ENCODE measurements at places on chromosomes 2 and 18.

DNA sequence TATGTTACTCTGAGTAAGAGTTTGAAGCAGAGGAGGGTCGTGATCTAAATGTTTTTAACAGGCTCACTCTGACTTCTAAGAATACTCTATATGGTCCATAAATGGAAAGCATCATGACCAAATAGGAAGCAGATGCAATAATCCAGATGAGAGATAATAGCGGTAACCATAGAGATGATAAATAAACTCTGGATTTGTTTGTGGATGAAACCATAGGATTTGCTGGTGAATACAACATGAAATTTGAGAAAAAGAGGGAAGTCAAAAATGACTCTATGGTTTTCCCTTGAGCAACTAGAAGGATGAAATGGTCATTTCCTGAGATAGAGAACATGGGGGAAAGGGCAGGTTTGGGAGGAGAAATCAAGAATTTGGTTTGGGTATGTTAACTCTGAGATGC, 3.9 kb downstream of the HEATR5B start:
- no peak for DNase-seq

- peak; percentile 25 for DNase-seq
Measured at GRCh38 chr2:174688079-174688478, 76.2 kb downstream of the CHRNA1 start.

DNA sequence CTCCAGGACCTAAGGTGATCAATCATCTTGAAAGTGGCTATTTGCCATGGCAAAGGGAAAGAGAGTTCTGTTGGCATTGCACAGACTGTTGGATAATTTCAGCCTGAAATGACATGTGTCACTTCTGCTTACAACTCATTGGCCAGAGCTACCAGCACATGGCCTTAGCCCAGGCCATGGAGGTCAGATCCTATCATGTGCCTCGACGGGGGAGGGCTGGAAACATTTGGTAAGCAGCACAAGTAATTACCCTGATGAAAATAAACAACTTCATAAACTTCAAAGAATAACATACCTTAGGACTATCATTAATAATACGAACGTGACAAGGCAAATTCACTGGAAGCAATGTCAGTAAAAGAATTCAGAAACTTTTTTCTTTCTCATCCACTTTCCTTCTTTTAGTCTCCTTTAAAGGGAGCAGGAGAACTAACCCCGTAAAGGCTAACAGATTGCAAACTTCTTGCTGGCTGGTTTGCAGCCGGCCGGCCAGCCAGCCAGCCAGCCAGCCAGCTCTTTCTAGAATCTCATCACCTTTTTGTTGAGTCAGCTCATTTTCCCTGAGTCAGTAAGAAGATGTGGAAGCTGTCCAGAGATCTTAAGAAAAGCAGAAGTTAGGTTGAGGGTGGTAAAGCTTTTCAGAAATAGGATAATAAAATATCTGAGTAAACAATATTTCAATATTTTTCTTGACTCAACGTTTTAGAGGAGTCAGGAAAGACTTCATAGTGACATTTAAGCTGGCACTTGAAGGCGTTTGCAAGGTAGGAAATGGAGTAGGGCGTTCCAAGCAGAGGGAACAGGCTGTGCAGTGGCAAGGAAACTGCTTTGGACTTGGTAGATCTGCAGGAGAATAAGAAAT, 31.9 kb downstream of the CNRIP1 start:
- peak; percentile 84 for DNase-seq

GRCh38 chr2:101729521-101730190, 32.1 kb downstream of the MAP4K4 start:
- DNase-seq = no peak

- peak; percentile 60 for DNase-seq
Measured at GRCh38 chr2:42568401-42569115, at the start of gene MTA3. Gene MTA3, plus strand, starts transcription at chr2:42568632. Its CDS starts 114 bp downstream, at chr2:42568746.

DNA sequence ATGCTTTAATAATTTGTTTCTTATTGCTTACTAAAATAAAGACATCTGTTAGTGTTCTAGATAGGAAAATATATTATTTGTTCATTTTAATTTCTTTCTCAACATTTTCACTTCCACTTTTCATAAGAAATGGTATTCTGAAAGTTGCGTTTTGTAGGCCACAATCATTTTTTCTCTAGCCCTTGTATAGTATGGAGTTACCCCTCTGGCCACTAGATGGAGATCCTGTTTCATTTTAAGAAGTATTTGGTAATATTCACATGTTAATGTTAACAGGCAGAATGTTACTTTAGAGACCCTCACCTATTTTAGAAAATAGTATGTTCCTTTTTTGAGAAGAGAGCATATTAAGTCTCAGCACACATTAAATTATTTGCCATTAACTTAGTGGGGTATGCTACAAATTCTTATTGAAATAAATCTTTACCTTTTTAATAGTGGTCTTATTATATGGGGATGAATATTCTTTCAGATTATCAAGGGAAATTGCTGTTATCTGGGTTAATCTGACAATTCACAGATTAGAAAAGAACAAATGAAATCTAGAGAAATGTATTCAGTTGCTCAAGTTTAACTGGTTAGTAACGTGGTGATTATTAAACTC, 73.9 kb upstream of the TTC27 start:
- peak; percentile 80 for DNase-seq

DNA sequence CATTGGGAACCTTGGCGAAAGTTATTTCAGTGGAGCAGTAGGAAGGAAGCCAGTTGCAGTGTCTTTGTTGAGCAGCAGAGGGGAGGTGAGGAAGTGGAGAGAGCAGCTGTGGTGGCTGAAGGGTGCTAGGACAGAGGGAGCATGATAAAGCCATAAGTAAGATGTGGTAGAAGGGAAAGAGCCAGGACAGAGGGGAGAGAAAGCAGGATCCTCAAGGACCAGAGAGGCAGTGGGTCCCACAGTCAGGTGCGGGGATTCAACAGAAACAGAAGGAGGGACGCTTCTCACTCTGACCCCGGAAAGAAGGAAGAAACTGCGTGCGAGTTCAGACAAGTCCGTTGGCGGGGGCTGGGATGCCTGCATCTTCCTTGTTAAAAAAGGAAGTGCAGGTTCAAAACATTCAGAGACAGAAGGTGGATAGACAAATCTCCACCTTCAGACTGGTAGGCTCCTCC, at the start of gene CXCR2:
Gene CXCR2, plus strand, starts transcription at position 403 of the 455 bp plus-strand sequence. CDS start 8,774 bp downstream, outside the sequence.
- DNase-seq = no peak

DNA sequence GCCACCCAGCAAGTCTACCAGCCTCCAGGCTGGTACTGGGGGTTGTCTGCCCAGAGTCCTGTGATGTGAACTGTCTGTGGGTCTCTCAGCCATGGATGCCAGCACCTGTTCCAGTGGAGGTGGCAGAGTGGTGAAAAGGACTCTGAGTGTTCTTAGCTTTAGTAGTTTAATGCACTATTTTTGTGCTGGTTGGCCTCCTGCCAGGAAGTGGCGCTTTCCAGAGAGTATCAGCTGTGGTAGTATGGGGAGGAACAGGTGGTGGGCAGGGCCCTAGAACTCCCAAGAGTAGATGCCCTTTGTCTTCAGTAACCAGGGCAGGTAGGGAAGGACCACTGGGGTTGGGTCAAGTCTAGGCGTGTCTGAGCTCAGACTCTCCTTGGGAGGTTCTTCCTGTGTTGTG, 356.7 kb downstream of the STK39 start:
- DNase-seq = no peak

- DNase-seq = peak; percentile 90
Measured at GRCh38 chr18:49447810-49448745, 12.4 kb downstream of the DYM start.

- peak; percentile 49 for DNase-seq
Measured at GRCh38 chr2:47303341-47304148, 99.4 kb upstream of the MSH2 start.

GRCh38 chr2:7572450-7572849, 655.2 kb downstream of the RNF144A start:
- no peak for DNase-seq

- no peak for DNase-seq
Measured at GRCh38 chr18:8843005-8843404, 137.6 kb downstream of the MTCL1 start.

DNA sequence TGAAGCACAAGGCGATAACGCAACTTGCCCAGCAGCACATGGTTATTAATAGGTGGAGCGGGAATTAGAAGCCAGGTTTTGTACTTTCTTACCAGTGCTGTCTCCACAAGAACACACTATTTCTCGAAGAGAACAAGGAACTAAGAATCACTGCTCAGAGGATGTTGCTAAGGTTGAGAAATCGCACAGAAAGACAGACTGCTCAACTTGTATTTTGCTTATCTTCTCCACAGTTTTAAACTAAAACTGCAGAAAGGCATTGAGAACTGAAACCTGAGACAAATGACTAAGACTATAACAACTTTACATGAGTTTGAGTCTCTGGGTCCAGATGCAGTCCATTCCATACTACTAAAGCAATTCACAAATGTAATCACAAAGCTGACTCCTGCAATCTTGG, 6.2 kb downstream of the PRKD3 start:
- DNase-seq = no peak

- no peak for DNase-seq
Measured at GRCh38 chr18:11909591-11910026, 1.5 kb upstream of the MPPE1 start.

GRCh38 chr18:22871809-22872525, 61.2 kb upstream of the RBBP8 start:
- no peak for DNase-seq

DNA sequence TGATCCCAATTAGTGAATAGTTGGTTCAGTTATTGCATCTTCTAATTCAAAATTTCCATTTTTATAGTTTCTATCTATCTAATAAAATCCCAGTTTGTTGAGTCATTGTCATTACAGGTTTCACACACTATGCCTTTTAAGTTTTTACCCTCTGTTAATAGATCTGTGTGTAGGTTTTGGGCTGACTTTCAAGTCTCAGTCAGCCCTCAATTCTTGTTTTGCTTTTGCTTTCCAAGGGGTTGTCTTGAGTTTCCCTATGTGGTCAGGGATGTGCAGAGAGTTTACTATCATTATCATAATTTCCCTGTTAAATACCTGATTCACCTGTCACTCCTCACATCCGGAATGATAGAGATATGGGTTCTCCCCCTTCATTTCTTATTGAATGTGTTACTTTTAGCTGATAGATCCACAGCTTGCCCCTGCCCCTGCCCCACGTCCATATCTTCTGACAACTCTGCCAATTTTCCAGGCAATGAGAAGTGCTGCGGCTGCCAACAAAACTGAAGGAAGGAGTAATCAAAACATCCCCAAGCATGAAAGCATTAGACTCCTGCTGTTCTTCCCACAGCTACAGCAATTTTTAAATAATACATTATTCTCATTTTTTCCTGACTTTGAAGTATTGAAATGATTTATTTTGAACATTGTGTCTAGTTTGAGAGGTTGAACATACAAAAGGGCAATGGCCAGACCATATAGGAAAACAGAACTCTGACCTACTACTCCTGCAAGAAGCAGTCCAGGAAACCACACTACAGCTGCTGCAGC, 1064.8 kb downstream of the SUCLG1 start:
- DNase-seq = no peak

DNA sequence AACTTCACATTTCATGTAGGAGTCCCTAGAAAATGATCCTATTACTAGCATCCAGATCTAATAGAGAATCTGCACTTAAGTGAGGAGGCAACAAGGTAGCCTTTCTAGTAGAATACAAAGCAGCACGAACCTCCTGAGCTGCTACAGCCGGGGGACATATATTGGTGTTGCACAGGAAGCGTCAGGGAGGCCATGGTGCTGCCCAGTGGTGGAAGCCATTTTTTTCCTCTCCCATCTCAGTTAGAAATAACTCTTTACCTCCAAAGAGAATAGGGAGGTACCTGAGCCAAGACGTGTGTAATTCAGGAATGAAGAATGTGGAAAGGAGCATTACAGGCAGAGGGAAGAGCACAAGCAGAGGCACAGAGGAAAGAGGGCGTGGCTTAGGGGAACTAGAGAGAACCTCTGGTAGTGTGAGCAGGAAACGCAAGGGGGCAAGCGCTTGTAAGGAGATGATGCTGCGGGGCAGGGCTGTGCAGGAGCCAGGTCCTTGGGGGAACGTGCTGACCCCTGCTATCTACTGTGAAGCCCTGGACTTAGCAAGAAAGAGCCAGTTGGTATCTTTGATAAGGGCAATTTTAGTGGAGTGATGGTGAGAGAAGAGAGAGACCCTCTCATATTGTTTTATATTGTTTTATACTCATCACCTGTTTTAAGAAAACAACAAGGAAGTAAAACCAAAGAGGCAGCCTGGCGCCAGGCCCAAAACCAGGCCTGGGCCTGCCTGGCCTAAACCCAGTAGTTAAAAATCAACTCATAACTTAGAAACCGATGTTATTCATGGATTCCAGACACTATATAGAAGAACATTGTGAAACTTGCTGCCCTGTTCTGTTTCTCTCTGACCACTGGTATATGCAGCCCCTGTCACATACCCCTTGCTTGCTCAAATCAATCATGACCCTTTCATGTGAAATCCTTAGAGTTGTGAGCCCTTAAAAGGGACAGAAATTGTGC, 50.0 kb upstream of the TTC39C start:
- peak; percentile 16 for DNase-seq

- DNase-seq = peak; percentile 50
Measured at GRCh38 chr2:195561116-195561921, 95.7 kb upstream of the SLC39A10 start.

GRCh38 chr2:219352448-219353023, 20.0 kb upstream of the RESP18 start:
- peak; percentile 83 for DNase-seq

DNA sequence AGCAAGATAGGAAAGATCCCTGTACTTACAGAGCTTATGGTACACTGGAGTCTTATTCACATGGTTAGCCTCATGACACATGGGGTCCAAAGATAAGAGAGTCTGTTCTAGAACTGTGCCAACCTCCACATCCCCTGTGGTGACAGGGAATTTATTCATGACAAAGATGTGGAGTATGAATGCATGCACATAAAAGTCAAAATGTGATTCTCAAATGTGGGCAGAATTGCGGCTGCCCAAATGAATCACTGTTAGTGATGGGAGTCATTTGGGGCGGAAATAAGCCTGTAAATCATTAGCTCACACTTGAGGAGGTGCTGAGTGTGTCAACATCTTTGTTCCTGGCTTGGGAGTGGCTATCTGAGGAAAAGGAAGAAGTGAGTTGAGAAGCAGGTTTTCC, 560.6 kb downstream of the SLC4A3 start:
- no peak for DNase-seq

DNA sequence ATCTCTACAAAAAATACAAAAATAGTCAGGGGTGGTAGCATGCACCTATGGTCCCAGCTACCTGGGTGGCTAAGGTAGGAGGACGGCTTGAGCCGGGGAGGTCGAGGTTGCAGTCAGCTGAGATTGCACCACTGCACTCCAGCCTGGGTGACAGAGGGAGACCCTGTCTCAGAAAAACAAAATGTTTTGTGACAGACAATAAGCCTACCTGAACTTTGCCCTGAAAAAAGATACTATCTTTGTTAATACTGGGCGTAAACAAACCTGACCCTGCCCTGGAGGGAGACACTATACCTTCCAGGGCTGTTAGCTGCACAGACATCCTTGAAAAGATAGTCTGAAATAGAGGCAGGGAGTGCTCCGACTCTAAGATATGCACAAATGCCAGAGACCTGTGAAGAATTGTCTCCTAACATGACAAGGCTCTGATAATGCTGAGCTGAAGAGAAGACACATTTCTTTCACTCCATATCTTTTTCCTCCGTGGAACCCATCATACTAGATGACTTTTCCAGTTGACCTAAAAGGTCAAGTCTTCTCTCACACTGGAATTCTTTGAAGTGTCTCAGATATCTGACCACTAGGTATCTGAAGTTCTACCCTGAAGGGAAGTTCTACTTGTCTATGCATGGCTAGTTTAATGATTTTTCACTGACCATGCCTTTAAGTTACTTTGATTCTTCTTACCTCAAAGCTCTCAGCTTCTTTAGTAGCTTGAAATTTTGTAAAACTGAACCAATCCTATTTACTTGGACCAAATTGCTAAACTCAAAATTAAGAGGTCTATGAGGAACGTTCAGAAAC, 20.9 kb upstream of the HK2 start:
- DNase-seq = no peak

GRCh38 chr2:231717281-231718171, 9.2 kb downstream of the PTMA start:
- peak; percentile 42 for DNase-seq

GRCh38 chr2:229340086-229340760, 69.1 kb upstream of the PID1 start:
- no peak for DNase-seq

Data from erythroblast (primary cell).